ENCODE measurements at places on chromosomes 4 and X. TPM values are rescaled to one million over a fixed set of nuclear protein-coding genes. Genes with fewer than 3 reads are reported as not detected.

Gene TCEAL6
- not detected for total RNA-seq

Gene MTNR1A
- 0.14 TPM for total RNA-seq

Gene GPR143
- 0.43 TPM for total RNA-seq

Gene SGMS2
- total RNA-seq = 94.6 TPM

Gene TMPRSS11F
- total RNA-seq = not detected

Gene TKTL1
- not detected for total RNA-seq

Gene ARSD
- 20.1 TPM for total RNA-seq

Gene EGF
- total RNA-seq = 0.22 TPM

Gene ASMTL
- 14.0 TPM for total RNA-seq

Gene NPY2R
- not detected for total RNA-seq

Gene HOPX
- total RNA-seq = 1.7 TPM

Gene CAPN6
- not detected for total RNA-seq

Gene SUPT20HL1
- total RNA-seq = not detected

Gene ASB5
- total RNA-seq = 2.2 TPM

Gene SSX3
- not detected for total RNA-seq

Gene PPM1K
- total RNA-seq = 25.6 TPM

Gene MUC7
- not detected for total RNA-seq

Gene VCX3B
- not detected for total RNA-seq

Gene UGT2B17
- not detected for total RNA-seq

Gene RNF128
- 11.0 TPM for total RNA-seq

Gene NUP62CL
- not detected for total RNA-seq

Gene PNCK
- not detected for total RNA-seq

Gene RTL5
- total RNA-seq = 2.4 TPM

Gene CFAP47
- total RNA-seq = not detected

Gene LPAR4
- 0.29 TPM for total RNA-seq

Gene SPANXN1
- total RNA-seq = not detected

Gene PPBP
- total RNA-seq = not detected

Gene PGRMC2
- 52.1 TPM for total RNA-seq

Gene SHISA3
- total RNA-seq = not detected

Gene MAOB
- total RNA-seq = under 0.01 TPM

Gene EIF1AX
- 33.9 TPM for total RNA-seq

Gene SLIT2
- 12.0 TPM for total RNA-seq

Gene PLXNA3
- 21.2 TPM for total RNA-seq

Gene MAGEA2B
- not detected for total RNA-seq

Gene TCEANC
- total RNA-seq = 1.7 TPM

Gene NSG1
- 1.3 TPM for total RNA-seq

Gene PAGE4
- not detected for total RNA-seq

Gene NUDT10
- total RNA-seq = 0.14 TPM

Gene DDIT4L
- 12.5 TPM for total RNA-seq

Gene GJB1
- not detected for total RNA-seq

Gene MSANTD1
- 0.72 TPM for total RNA-seq

Gene TBX22
- not detected for total RNA-seq

Gene FRG2
- not detected for total RNA-seq

Gene NWD2
- total RNA-seq = not detected

Gene MBTPS2
- total RNA-seq = 12.6 TPM

Gene TENT5D
- total RNA-seq = not detected

Gene GPC3
- total RNA-seq = not detected

Gene PF4V1
- total RNA-seq = 0.57 TPM

Gene AGTR2
- total RNA-seq = not detected

Gene AKAP14
- not detected for total RNA-seq

Gene CT45A2
- total RNA-seq = not detected

All from placental pericyte (primary cell).